Stimulated activated CD4-positive, alpha-beta T cell treated with anti-CD3 and anti-CD28 coated beads, Interleukin-1b, Interleukin-23, amount 100 ng/mL, for 24 hours (primary cell): ENCODE measurements at places on chromosomes 2 and 18.

DNA sequence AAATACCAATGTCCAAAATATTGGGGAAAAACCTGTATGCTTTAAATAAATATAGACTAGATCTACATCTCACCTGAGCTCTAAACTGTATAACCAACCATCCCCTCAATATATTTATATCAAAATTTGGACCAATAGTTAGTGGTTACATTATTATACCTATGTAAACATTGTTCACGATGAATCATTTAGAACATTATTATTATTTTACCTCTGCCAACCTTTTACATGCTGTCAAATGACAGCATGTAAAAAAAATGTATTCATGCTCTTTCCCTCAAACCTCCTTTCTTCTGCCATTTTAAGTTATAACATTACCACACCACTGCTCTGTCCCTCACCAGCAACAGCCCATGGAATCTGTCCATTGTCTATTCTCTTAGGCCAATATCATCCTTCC is 9.6 kb downstream of the FTCDNL1 start:
- DNase-seq, result no peak

GRCh38 chr2:70932631-70933230 is 3.0 kb upstream of the ATP6V1B1 start:
- no peak for DNase-seq

DNA sequence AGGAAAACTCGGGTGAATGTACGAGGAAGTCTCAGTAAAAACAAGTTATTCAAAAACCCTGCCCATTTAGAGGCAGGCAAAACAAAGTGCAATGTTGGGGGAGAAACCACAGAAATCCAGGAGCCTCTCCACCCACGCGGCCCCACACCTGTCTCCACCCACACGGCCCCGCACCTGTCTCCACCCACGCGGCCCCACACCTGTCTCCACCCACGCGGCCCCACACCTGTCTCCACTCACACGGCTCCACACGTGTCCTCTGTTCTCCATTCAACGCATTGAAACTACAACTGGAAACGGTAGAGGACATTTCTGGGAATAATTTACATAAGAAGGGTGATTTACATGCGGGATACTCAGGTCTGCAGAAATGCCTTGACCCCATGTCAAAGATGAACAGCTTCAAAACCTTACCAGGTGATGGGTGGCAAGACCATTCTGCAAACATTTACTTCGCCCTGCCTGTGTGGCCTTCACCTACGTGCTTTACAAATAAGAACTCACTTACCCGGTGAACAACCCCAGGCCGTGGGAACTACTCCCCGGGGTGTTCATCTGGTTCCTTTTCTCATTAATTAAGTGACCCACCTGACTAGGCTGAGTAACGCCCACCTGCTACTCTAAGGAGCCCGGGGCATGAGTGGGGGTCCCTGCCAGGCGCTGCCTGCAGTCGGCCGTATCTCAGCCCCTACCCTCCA is 100.4 kb downstream of the EIPR1 start:
- DNase-seq, result no peak

DNA sequence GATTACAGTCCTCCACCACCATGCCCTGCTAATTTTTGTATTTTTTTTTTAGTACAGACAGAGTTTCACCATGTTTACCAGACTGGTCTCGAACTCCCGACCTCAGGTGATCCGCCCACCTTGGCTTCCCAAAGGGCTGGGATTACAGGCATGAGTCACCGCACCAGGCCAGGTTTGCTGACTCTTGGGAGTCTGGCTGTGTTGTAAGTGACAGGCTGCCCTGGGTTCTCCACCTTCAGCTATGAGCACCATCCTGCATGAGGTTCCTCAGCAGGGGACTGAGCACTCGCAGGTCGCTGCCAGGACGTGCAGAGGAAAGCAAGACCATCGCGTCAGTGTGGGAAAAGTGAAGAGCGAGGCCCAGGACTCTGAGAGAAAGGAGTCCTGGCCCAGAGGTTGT is 112.6 kb upstream of the NDUFV2 start:
- DNase-seq, result no peak

DNA sequence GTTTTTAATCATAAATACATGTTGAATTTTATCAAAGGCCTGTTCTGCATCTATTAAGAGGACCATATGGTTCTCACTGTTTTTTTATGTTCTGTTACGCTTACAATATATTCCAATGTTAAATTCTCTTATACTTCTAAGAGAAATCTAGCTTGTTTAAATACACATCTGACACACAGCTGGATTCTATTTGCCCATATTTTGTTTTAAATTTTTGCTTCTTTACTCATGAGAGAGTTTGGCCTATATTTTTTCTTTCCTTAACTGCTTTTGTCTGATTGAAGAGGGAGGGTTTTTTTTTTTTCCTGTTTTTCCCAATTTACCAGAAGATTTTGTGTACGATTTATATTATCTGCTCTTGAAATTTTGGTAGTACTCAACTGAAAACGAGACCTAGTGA is 34.9 kb downstream of the RNF144A start:
- no peak for DNase-seq

DNA sequence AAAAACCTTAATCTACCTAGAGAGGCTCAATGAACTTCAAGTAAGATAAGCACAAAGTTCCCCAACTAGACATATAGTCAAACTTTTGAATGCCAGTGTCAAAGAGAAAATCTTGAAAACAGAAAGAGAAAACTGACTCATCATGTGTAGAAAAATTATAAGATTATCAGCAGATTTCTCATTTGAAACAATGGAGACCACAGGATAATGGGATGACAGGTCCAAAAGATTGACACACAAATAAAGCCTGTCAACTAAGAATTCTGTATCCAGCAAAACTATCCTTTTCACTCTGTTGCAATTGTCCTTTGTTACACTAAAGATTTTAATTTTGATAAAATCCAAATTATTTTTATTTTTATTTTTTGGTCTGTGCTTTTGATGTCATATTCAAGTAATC is 61.6 kb downstream of the COPS8 start:
- no peak for DNase-seq
